Stimulated activated CD4-positive, alpha-beta T cell treated with anti-CD3 and anti-CD28 coated beads, Interleukin-1b, Interleukin-23, amount 100 ng/mL, for 48 hours (primary cell): ENCODE measurements at places on chromosomes 2 and 18.

GRCh38 chr2:144165599-144166250, 354.2 kb downstream of the ZEB2 start:
- DNase-seq = no peak

DNA sequence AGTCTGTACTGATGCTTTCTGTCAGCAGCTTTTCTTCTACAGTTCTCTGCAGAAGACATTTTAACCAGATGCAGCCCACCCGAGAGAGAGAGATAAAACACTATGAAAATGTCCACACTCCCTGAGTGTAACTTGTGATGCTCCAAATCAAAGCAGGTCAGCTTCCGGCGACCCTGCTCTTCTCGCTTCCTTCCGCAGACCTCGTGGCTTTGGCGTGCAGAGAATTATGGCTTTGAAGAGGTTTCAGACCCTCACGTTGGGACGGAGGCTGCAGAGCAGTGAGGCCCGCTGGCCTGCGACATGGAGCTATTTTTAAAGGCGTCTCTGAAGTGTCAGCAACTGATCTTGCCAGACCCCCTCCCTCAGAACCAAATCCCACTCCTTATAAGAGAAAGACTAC, 41.8 kb downstream of the TMEM163 start:
- no peak for DNase-seq

DNA sequence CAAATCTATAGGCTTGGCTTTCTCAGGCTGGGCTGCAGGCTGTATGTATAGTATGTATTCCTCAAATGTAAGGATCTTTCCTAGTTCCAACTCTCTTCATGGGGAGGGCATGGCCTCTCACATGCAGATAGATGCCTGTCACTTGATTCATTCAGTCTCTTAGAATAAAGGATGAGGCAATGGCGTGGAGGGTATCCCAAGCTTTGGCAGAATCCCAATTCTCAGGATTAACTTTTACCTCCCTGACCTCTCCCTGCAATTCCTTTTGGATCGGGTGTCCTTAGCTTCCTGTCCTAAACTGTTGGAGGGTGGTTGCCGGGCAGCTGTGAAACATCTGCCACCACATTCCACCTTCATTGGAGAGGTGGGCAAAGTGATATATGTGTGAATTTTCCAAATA, 80.3 kb downstream of the INSIG2 start:
- DNase-seq = no peak

- no peak for DNase-seq
Observed at GRCh38 chr2:182862091-182862490, 4.3 kb downstream of the FRZB start.

GRCh38 chr2:128315122-128315828, 3.4 kb downstream of the HS6ST1 start:
- DNase-seq = no peak

GRCh38 chr18:26262156-26262555, 35.9 kb downstream of the TAF4B start:
- DNase-seq = no peak

DNA sequence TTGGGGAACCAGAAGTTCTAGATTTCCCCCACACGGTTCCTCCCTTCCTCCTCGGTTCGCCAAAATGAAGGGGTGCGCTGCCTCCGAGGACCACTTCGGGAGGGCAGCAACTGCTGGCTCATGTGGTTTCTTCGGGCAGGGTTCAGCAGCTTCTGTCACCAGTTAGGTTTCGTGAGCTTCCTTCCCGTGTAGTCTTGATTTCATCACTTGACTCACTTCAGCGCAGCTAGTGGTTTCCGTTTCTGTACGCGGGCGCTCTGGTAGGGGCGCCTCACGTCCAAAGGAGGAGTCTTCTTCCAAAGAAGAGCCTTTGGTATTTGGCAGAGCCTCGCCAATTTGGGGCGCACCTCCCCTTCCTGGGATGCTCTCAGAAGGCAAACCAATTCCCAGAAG, 485 bp upstream of the GALNT3 start:
- DNase-seq = peak; percentile 69

DNA sequence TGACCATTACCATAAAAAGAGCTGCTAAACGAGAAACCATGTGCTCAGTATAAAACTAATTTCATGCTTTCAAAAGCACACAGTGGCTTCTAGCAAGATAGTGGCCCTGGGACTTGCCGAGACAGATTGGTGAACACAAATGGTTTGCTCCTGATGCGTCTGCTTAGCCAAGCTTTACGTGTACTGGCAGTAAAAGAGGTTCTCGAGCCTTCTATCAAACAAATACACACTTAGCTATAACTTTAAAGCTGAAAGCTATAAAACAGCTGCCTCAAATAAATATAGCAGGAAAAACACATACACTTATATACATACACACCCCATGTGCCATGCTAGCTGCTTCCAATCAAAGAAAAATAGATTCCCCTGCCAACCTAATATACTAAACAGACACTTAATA, 117.0 kb downstream of the ZNF385B start:
- no peak for DNase-seq

DNA sequence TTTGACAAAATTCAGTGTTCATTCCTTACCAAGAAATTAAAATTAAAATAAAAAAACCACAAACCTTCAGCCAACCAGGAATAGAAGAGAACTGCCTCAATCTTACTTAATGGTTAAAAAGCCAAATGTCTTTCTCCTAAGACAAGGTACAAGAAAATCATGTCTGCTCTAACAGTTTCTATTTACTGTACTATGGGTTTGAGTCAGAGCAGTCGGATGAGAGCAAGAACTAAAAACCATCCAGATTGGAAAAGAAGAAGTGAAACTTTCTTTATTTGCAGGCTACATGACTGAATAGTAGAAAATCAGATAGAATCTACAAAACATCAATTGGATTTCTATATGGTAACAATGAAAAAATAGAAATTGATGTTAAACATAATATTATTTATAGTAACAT, 555.5 kb upstream of the TNP1 start:
- DNase-seq = no peak

- DNase-seq = no peak
Observed at GRCh38 chr18:77866351-77866750, 616.7 kb downstream of the GALR1 start.

DNA sequence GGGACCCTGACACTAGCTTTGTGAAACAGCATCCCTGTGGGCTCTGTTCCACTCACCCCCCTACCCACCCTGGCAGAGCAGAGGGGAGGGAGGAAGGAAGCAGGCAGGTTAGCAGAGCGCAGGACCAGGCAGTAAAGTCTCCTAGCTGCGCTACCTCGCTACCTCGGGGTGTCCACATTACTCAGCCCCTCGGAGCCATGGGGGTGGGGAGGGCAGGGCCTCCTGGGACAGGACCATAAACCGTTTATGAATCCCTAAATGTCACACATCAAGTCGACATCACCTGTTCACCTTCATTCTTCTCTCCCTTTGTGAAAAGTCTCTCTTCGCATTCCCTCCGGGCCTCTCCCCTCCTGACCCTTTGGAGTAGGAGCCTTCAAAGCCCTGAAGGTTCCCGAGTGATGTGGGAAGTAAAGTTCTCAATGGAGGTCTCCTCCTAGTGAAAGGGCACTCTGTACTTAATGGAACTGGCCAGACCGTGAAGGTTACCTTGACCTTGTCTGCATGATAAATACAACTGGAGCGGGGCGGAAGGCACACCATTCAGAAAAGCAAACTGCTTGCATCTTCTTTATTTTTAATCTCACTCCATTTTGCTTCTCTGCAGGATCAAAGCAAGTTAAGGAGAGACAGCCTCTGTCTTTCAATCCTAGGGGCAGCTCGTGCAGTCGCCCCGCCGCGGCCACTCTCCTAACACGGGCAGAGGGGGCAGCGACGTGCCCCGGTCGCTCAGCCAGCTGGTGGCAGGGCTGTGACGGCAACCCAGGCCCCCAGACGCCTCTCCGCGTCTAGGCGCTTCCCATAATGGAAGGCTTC, 23.7 kb upstream of the SMAD7 start:
- DNase-seq = no peak

GRCh38 chr2:159186462-159186861, 100.0 kb downstream of the WDSUB1 start:
- DNase-seq = no peak

DNA sequence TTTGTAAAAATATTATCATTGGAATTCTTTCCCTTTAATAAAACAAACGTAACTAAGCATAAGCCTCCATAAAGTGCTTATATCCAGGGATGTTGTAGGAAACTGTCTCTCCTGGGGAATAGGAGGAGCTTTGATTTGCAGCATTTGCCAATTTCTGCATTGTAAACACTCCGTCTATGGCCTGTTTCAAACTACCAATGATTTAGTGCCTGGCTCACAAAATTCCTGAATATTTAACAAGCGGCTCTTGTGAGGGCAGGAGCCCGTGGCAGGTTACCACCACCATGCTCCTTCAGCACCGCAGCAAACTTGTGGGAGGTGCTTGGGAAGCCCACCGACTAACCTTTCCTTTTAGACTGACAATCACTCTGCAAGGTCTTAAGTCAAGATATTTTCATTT, 520.3 kb downstream of the SOX11 start:
- DNase-seq = no peak

GRCh38 chr18:1564793-1565192, 660.1 kb downstream of the ADCYAP1 start:
- DNase-seq = no peak

DNA sequence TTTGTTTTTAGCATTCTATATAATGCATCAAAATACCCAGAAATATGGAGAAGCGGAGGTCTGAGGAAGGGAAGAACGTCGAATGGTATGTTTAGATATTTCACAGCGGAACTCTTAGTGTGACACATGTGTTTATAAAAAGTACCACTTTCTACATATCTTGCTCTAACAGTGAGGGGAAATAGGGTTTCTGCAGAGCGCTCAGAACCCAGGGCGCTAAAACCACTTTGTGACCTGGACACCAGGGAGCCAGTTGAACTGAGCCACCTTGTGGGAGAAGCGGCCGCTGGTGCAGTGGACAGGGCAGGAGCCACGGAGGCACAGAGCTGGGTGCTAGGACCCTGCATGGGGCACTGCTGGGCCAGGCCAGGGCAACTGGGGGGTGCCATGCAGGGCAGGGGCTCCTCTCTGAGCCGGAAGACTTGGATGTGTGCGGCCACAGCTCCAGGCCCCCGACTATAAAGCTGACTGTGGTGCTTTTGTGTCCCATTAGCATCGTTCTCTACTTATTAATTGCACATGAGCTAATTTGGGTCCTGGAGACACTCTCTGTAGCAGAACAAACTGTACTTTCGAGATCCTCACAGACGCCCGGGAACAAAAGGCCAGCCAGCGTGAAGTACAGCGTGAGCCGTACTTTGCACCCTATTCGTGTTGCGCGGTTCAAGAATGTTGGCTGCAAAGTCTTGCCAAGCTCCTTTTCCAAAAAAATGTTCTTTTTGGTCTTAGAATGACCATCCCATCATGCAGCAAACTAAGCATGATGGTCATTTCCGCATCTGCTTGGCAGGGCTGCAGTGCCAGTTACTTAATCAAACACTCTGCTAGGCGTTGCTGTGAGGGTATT, 151.9 kb upstream of the ALKAL2 start:
- DNase-seq = no peak

DNA sequence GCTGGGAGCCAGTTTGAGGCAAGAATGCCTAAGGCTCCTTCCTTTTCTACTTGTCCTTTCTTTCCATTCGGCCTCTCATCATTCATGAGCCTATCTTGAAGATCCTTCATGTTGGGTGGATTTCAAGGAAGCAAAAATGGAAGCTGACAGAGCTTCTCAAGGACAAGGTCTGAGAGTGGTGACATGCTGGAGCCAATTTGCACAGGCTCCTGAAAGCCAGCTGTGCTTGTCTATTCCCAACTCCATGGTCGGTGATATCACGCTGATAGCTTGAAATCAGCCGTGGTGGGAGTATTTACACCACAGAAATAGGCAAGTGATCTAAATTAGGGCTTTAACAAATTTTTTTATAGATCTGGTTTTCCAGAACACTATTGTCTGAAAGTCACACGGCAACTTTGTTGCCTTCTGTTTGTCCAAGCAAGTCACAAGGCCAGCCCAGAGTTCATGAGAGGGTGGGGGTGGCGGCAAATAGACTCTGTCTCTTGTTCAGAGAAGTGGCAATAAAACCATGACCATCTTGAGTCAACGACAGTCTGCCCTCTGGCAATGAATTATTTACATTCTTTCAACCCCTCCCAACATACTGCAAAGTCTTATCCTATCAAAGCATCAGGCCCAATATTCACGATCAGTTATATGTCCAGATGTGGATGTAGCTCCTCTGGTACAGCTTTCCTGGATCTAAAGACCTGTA, 49.9 kb upstream of the SLC35F5 start:
- no peak for DNase-seq

DNA sequence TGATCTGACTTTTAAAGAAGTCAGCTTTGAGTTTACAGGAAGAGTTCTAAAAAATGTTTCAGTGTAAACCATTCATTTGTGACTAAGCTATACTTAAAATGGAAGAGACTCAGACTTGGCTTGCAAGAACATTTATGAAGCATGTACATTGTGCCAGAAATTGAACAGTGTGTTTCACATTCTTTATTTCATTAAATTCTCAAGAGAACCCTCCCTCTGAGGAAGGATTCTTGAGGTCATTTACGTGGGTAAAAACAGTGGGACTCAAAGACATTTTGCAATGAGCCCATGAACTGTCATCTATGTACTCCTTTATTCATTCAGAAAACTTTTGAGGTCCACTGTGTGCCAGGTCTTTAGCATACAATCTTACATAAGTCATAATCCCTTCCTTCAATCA, 143.6 kb upstream of the ZNF521 start:
- no peak for DNase-seq

DNA sequence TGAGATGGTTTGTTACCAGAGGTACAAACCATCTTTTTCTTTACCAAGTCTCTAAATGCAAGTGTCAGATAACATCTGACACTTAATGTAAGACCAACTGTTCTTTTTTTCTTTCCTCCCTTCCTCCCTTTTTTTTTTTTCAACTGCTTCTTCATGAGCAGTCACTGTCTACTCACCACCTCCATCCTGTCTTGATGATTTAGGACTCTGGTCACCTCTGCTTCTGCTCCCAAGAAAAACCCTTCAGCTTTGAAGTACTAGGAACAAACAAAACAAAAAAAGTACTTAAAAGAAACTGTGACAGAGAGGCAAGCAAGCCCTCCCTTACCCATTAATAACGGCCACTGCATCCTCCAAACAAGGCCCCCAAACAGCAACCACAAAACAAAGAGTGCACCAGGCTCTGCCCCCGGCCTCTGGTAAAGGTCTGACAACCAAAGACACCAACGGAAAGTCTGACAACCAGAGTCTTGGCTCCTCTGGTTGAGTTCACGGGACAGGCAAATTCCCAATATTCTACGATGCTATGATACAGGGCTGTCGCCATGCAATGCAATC, 141.0 kb downstream of the ARL4C start:
- DNase-seq = no peak

GRCh38 chr2:147173798-147174197, 671.0 kb upstream of the ACVR2A start:
- no peak for DNase-seq
